ENCODE measurements at places on chromosomes 1 and 21.

GRCh38 chr1:226646026-226646869 lies 92.8 kb downstream of the ITPKB start:
- DNase-seq: no peak

DNA sequence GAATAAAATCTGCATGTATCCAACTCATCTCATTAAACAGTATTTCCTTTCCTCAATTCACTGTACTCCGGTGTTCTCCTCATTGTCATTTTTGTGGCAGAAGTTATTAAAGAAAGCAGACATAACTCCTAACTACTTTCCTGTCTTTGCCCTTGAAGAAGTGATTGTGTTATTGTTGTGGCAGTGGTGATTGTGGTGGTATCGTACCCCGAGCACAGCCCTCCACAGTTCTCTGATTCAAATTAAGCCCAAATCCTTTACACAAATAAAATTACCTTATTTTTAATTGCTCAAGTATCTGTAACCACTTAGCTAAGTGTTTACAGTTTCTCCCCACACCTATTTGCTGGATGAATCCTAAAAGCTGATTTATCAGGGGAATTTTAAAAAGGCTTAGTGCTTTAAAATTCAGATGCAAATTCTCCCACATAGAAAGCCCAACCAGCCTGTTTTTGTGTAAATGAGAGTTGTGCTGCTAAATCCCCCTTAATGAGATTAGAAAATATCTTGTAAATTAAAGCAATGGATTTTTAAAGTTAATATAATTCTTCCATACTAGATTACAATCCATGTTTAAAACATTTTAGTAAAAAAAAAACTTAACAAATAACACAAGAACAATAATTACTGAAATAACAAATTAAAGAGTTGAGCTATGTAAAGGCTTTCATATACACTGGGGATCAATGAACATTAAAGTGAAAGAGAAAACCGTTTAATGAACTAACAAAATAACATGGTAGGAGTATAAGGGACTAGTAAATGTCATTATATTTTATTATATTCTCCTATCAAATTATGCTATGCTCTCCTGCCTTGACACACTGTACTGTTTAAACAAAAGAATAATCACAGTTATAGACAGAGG lies 259.0 kb downstream of the NEGR1 start:
- DNase-seq: no peak

DNA sequence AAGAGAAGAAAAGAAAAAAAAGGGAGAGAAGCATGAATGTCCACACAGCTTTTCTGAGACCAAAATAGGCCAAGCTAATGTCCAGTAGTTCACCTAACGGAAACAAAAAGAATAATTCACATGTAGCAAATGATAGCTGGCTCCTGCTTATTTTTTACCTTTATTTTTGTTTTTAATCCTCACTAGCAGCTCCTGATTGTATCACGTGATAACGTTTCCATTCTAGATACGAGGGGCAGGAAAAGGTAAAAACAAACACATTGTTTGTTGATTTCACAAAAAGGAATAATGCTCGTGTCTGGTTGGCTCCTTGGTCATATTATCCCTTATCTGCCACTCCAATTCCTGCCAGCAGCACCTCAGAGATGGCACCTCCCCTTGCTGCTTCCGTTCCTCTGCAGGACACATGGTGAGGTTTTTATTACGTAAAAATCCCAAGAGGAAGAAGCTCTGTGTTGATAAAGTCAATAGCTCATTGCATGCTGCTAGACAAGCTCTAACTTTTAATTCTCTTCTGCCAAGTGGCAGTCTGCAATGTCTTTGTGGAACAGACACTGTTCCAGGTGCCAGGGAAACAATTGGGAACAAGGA lies 201.7 kb downstream of the CRB1 start:
- DNase-seq: no peak

- no peak for DNase-seq
Measured at GRCh38 chr1:53337499-53337898, 9.6 kb upstream of the LRP8 start.

GRCh38 chr1:163263818-163264655 lies 57.7 kb upstream of the NUF2 start:
- DNase-seq: no peak

- no peak for DNase-seq
Measured at GRCh38 chr1:59045636-59046035, 251.3 kb upstream of the FGGY start.

GRCh38 chr1:217885181-217885580 lies 254.0 kb downstream of the SPATA17 start:
- no peak for DNase-seq

- no peak for DNase-seq
Measured at GRCh38 chr1:89763649-89763986, 57.2 kb upstream of the LRRC8D start.

DNA sequence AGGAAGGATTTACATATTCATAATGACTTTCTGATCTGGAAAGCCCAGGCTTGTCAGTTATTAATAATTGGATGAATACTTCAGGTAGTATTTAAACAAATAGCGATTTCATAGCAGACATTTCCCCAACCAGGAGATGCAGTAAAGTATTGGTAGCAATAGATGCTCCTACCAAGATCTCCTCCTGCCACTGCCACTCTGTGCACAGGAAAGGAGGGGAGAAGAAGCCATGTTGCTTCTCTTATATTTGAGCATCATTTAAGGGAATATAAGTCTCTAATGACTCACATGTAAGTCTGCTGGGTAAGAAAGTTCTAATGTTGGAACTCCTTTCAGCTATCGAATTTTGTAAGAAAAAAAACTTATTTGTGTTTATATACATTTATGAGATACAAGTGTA lies 420 bp upstream of the IFI16 start:
- no peak for DNase-seq

GRCh38 chr1:156104065-156104810 lies 10.3 kb upstream of the LMNA start:
- DNase-seq: no peak

DNA sequence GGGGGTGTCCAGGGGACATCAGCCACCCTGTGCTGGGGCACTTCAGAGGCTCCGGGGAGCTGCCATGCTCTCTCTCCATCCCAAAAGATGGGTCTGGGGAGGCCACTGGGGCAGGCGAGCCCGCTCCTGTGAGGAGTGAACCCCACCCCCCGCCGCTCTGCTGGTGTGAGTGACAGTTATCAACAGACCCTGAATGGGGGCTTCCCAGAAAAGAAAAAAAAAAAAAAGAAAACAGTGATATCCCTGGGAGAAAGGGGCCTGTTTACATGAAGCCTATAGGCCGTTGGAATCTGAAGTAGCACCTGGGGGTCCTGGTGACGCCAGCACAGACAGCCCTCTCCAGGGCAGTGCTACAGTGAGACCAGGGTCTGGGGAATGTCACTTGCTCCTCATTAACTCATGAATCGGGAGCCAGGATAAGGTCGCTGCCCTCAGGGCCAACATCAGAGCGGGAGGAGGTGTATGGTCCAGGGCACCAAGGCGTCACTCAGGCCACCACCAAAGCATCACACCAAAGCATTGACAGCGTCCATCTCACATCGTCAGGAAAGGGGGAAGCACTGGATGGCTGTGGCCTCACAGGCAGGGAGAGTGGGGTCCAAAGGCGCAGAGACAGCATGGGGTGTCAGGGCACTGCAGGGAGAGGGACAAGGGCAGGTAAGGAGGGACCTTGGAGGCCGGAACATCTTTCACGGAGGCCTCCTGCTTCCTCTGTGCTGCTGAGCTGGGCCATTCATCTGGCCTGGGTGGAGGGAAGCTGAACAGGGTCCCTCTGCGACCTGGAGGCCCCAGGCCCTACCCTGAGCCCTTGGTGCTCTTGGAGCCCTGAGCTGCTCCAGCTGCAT lies 8.4 kb upstream of the NPHP4 start:
- DNase-seq: no peak

DNA sequence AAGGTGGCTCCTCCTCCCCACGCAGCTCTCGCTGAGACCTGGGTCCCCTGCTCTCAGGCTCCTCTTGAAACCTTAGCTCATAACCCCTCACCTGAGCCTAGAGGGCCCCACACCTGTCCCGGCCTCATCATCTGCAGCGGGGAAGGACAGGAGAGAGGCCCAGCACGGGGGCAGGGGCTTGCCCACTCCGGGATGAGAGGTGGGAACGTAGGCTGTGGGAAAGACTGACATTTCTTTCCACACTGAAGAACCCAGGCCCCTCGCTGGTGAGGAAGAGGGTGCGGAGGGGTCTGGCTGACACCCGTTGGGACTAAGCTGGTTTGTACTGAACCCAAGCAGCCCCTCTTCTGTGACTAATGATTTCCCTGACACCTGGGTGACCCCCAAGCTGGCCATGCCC lies 14.0 kb upstream of the NES start:
- no peak for DNase-seq

DNA sequence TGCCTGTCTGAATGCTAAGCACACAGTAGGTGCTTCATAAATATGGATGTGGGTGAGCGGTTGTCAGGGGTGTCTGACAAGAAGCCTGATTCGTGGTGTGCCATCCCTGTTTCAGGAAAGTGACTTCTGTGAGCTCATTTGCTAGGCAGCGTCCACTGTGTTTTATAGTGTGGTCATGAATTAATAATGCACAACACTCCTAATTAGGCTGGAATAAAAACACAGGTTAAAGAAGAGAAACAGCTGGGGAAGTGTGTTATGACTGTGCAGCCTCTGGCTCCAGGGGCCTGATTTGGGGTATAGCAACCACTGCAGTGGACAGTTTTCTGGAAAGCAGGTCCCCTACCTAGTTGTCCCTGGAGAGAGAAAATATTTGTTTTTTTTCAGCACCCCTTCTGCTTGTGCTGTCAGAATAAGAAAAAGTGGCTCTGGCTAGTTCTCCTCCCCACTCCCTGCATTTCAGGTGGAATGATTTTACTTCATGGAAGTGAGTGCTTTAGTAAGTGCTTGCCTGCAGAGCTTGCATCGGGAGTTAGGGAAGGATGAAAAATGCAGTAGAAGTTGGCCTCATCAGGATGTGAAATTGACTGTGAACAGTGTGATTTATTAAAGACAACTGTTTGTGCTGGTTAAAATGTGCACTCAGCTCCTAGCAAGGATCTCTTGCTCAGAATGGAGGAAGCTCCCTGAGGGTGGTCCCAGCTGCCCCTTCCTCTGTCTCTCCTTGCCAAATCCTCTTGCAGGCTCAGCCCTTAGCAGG lies 333.8 kb downstream of the HHAT start:
- DNase-seq: no peak

GRCh38 chr1:113859478-113860175 lies 11.9 kb downstream of the PTPN22 start:
- no peak for DNase-seq

DNA sequence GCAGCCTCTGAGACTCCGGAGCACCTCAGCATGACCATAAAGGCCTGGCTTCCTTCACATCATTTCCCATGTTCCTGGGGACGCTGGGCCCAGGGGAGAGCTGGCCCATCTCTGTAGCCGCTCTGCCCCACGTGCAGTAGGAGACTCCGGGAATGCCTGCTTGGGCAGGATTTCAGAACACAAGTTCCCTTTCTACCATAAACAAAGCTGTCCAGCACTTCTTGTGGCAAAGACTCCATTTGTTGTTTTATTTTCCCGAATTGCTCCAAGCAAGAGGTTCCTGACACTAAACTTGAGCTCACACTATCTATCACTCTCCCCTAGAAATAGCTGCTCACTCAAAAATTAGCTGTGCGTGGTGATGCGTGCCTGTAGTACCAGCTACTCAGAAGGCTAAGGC lies 21.9 kb downstream of the CHD5 start:
- DNase-seq: no peak

DNA sequence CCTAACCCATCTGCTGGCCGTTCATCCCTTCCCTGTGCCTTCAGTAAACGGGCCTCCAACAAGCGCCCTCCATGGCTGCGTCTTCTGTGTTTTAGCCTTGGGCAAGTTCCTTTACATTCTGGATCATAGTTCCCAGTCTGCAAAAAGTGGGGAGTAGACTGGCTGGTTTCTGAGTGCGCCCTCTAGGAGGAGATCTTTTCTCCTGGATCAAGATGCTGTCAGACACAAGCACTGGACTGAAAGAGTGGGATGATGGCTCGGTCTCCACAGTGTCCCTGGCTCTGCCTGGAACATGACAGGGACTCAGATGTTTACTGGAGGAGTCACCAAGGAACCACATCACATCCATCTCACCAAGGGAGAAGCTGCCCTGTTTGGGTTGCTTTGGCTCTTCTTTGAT lies 88.8 kb downstream of the PRDM2 start:
- no peak for DNase-seq

DNA sequence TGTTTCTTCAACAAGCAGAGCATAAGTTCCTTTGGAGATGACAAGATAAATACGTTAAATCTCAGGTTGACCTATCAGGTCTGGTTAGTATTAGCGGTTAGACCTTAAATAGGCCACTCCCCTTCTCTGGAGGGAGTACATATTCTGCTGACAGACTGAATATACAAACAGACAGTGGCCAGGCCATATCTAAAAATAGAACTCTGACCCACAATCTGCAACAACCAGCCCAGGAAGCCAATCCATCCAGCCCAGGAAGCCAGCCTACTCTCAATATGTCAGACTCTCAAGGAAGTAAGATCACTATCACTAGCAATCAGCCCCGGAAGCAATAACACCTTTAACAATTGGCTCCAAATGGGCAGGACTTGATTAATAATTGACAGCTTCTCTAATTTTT lies 6.7 kb downstream of the IL20 start:
- DNase-seq: no peak

DNA sequence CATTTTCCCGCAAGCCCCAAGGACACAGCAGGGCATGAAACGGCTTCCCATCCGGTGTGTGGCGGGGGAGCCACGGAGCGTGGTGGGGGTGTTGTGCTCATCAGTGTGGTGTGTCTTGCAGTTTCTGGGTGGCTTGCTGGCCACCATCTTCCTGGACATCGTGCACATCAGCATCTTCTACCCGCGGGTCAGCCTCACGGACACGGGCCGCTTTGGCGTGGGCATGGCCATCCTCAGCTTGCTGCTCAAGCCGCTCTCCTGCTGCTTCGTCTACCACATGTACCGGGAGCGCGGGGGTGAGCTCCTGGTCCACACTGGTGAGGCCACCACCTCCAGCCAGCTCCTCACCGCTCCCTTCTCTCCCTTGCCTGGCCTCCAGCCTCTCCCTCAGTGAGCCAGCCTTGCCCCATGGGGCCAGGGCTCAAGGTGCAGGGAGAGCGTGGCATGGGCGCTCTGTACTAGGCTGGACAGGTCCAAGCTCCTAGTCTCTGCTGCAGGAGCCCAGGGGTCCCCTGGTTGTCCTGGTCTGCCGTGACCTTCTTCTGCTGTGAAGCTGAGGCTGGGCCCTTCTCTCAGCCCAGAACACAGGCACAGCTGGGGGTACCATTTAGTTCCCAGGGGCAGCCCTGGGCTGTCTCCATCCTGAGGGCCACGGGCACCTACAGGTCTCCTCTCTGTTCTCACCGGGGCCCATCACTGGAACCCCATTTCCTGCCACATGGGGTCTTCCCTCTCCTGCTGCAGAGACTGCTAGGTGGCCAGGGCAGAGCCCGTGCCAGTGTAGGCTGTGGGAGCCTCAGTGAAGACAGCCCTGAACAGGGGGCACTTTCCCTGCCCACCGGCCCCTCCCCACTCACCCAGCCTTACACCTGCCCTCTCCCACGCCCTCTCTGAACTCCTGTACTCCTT lies 12.6 kb downstream of the AGTRAP start:
- no peak for DNase-seq

DNA sequence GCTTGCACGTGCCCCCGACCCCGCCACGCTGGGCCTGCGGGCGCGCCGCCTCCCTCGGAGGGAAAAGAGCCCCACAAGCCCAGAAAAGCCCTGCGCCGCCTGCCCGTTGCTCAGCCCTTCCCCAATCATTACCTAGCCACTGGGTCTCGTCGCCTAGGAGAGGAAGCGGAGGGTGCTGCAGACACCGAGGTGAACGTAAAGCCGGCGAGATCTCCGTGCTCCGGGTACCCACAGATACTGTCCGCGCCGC lies at the start of gene ENO1:
Gene ENO1 (minus strand): TSS at position 239 of the 250 bp plus-strand sequence. CDS start 3,778 bp downstream, outside the sequence.
- no peak for DNase-seq

- no peak for DNase-seq
Measured at GRCh38 chr1:110390692-110391245, at the start of gene SLC16A4. Gene SLC16A4 (minus strand): TSS chr1:110391026. CDS start chr1:110389323, 1,703 bp downstream.

GRCh38 chr1:170863621-170864020 lies 71.7 kb upstream of the MROH9 start:
- no peak for DNase-seq
